ENCODE measurements at places on chromosomes 3 and 15.

DNA sequence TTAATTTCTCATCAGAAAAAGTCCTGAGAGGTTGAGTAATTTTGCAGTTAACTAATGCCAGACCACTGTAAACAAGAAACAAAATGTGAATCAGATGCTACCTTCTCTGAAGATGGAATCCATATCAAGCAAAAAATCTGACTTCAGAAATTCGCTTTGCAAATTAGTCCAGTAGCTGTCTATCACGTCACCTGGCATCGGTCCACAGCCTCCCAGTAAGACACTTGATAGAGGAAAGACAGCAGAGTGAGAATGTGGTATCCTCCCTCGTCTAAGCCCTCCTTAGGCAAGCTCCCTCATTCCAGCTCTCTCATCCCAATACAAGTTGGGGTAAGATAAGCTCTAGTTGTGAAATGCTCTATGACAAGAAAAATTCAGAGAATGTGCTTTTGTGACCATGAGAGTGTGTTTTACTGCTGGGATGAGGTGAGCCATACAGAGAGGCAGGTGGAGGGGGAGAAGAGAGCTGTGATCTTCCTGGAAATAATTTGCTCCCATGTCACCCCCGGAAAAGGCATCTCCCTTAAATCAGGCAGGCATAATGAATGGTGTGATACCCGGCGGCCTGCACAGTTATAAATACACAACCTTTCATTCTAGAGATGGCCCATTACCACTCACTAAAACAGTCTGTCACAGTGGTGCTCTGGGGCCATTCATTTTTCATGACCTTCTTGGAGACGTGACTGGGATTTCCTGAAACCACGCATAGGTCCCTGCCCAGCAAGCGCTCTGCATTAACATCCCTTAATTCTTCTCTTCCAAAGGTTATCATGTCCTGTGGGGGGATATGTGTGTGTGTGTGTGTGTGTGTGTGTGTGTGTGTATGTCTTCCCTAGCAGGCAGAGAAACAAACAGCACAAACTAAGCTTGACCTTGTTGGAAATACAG, 602.0 kb upstream of the KCNMB2 start:
- no peak for DNase-seq

DNA sequence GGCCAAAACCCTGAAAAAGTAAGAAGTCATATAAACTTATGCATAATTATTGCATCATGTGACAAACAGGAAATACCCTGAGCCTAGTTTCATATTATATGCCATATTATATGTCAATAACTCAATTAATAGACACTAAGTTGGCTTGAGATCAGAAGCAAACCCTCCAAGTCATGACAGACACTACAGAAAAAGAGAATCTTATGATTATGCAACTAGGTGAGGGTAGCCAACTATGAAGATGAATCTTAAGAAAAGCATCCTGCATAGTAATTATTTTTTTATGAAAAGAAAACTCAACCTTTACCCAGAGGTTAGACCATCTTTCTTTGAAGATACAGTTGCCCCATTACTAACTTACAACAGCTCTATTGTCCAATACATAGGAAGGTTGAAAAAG, 192.4 kb upstream of the VEPH1 start:
- no peak for DNase-seq

DNA sequence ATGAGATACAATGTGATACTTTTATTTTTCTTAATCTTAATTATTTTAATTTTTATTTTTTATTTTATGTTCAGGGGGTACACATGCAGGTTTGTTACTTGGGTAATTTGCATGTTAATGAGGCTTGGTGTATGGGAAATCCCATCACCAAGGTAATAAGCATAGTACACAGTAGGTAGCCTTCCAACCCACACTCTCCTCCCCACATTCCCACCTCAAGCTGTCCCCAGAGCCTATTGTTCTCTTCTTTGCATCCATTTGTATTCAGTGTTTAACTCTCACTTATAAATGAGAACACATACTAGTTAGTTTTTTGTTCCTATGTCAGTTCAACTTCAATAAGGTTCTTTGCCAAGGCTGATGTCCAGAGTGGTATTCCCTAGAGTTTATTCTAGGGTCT, 1375.4 kb downstream of the NSUN3 start:
- DNase-seq: no peak

GRCh38 chr3:66338927-66339326, 118.1 kb downstream of the SLC25A26 start:
- no peak for DNase-seq

DNA sequence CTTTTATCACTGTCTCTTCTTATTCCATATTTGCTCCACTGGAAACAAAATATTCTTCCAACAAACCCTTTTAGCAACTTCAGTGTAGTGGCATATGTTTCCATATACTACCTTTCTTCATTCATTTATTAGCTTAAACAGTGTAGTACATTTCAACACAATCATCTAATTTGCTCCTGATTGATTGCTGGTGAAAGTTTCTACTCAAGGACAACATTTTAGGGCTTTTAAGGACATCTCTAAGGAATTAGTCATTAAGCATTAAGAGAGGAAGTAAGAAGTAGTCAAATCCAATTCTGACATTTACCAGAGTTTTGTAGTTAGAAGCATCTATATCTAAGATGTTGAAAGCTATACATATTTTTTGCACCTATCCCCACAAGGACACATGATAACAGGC, 55.8 kb downstream of the RSRC1 start:
- DNase-seq: no peak

- no peak for DNase-seq
These were observed 56.9 kb upstream of the CSPG5 start for GRCh38 chr3:47635536-47635935.

DNA sequence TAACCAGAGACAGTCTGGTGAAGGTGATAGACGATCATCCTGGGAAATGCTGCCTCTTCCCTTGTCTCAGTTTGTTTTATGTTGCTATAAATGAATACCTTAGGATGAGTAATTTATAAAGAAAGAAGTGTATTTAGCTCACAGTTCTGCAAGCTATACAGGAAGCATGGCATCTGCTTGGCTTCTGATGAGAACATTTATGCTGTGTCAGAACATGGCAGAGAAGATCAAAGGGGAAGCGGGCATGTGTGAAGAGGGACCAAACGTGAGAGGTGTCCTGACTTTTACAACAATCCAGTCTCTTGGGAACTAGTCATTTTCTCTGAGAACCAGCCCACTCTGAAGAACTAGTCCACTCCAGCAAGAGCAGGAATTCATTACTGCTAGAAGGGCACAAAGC, 9.6 kb downstream of the CMC1 start:
- no peak for DNase-seq

Data from hematopoietic multipotent progenitor cell treated with erythropoietin and hydrocortisone succinate and interleukin-3 and kit ligand, for 8 days (in vitro differentiated cells).